ENCODE measurements at places on chromosomes 3 and 15. TPM values are rescaled to one million over a fixed set of nuclear protein-coding genes. Genes with fewer than 3 reads are reported as not detected.

The GP5 gene
- 0.59 TPM for polyA plus RNA-seq

The PIERCE2 gene
- 3.2 TPM for polyA plus RNA-seq

The GLDN gene
- polyA plus RNA-seq = 0.31 TPM

The LRRC49 gene
- 13.3 TPM for polyA plus RNA-seq

The PTPRG gene
- 55.8 TPM for polyA plus RNA-seq

The PRKCD gene
- polyA plus RNA-seq = 52.4 TPM

The PLS1 gene
- polyA plus RNA-seq = 9.0 TPM

DNA sequence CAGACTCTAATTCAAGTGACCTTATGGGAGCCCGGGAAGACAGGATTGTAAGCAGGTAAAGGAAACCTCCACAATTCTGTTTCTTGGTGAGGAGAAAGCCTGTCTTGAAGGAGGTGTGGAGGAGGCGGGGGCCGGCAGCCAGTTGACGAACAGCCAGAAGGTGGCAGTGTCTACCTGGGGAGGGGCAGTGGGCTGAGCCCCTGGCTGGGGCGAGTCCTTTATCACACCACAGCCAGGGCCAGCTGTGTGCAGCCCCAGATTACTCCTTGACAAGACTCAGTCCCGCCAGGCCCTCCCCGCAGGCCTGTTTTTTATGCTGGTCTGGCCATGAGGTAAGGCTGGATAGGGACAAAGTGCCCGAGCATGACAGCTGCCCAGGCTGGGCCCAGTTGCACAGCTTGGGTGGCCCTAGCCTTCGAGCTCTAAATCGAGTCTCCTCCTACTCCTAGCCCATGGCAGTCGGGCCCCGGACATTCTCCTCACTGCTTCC is 40.9 kb upstream of the IDH2 start:
- peak; percentile 51 for DNase-seq

DNA sequence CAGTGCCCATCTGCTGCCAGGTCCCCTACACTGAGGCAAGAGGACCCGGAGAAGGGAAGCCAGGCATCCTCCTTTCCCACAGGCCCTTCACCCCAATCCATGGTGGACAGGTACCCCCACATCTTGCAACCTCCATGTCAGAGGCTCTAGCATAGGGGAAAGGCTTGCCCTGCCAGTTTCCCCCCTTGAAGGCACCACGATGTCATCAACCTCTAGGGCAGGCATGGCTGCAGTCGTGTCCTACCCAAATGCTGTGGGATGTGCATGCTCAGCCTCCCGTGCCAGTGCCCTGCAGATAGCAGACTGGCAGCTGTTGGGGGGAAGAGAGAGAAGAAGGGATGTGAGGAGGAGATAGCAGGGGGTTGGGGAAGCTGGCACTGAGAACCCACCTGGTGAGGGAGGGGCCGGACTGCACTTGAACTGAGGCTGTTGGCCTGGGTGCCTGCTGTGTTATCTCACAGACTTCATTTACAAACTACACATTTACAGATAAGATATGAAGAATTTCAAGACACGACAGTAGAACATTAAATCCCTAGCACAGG is 197.5 kb downstream of the ADAMTS9 start:
- DNase-seq = no peak

GRCh38 chr3:171677706-171678105 is 132.6 kb downstream of the PLD1 start:
- DNase-seq = no peak

DNA sequence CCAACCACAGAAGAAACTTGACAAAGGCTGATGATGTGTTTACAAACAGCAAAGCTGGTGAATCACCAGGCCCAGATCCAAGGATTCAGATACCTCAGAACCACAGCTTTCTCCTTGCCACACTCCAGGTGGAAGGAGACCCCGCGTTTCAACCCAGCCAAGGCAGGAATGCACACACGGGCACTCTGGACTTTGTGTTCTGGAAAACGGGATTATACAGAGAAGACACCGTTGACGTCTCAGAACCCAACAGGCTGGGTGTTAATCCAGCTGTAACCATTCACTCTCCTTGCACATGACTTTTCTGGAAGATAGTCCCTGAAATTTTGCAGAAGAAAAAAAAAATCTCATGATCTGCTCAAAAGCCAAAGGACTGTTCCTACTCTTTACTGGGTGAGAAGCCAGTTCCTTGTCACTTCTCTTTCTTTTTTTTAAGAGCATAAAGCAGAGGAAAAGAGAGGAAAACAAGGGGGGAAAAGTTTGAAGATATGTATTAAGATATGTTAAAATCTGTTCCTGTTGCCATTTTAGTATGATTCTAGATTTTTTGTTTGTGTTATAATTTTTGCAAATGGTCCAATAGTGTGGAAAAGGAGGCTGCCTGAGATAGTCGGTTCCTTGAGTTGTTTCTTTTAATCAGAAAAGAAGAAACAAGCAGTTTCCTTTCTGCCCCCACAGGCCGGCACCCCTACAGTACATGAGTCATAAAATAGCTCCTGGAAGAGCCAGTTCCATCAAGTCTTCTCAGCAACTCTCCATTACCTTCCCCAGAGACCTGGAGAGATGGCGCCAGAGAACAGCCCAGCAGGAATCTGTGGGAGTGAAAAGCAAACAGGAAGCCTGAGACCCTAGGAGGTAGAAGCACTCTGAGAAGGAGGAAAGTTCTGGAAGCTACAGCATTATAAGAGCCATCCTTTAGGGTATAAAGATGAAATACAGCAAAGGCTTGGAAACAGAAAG is 73.1 kb downstream of the RORA start:
- DNase-seq = no peak

GRCh38 chr3:19891740-19892139 is 42.3 kb downstream of the EFHB start:
- DNase-seq = no peak

GRCh38 chr3:126109880-126110235 is 25.9 kb upstream of the SLC41A3 start:
- no peak for DNase-seq

GRCh38 chr3:39981547-39982184 is 172.3 kb downstream of the MYRIP start:
- no peak for DNase-seq

DNA sequence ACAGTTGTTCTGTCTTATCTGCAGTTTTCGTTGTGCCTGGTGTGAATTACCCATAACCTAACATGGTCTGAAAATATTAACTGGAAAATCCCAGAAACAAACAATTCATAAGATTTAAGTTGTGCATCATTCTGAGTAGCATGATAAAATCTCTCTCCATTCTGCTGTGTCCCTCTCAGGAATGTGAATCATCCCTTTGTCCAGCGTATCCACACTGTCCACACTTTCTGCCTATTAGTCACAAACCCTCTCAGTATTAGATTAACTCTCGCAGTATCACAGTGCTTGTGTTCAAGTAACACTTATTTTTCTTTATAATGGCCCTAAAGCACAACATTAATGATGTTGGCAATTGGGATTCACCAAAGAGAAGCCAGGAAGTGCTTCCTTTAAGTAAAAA is 203.2 kb downstream of the CGGBP1 start:
- no peak for DNase-seq

- DNase-seq = no peak
These were observed 595 bp downstream of the DPH6 start for GRCh38 chr15:35545316-35545823.

- DNase-seq = no peak
These were observed 732.4 kb upstream of the GBE1 start for GRCh38 chr3:82493858-82494257.

DNA sequence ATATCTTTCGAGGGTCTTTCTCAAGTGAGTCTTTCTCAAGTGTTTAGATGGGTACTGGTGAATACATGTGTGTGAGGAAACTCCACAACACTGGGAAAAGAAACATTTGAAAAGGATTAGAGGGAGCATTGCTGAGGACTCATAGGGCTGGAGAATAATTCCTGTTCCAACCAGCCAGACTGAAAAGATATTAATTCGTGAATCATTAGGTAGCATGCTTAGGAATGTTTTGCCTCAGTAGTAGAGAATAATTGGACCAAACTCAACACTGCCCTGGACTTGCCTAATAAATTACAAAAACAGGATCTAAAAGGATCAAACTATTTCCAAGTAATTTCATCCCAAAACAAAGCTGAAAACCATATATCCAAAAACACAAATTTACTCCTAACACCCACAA is 17.3 kb downstream of the PP2D1 start:
- DNase-seq = no peak

GRCh38 chr3:22734207-22734606 is 468.9 kb upstream of the UBE2E2 start:
- DNase-seq = no peak

DNA sequence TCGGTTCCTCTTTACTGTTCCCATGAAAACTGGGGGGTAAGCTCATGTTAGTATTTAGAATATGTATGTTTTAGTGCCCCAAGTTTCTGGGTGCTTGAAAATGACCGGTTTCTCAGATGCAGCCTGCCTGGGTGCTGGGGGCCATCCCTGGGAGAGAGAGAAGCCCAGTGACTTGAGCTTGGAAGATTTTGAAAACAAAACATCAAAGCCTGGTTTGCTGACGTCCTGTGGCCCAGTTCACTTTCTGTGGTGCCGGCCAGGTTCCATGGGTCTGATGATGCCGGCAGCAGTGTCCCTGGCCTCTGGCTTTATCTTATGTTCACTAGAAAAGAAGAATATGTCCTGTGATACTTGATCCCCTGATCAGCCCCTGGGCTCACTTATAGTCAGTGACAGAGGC is 17.1 kb downstream of the APBA2 start:
- no peak for DNase-seq

DNA sequence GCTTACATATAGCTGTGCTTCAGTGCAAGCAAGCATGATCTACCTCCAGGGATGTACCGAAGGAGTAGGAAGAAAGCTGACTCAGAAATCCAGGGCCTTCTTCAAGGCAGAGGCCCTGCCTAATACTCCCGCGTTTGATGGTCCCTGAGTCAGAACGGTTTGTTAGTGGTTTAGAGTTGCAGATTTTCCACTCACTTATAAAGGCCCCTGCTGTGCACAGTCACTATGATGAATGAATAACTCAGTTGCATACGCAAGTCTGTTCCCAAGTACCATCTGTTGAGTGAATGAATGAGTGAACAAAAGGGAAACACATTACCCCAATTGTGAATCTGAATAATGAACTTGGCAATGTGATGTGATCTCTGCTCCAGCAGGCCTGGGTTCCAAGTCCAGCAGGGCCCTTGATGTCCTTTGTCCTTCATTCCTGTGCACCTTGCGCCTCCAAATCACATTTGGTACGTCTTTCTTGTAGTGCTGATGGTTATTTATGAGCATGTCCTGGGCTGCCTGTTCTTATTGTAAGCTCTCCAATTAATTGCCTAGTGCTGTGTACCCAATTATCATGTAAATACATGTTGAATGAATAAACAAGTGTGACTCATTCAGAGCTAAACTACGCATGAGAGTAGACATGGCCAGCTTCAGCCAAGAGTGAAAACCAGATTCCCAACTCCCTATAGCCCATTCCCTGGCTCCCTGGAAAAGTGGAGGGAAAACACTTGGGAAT is 85.3 kb upstream of the LIMD1 start:
- DNase-seq = no peak
